ENCODE measurements at places on chromosomes 12 and 14.
A peak's percentile ranks its signal among the peaks of the same experiment; 100 is the strongest.

DNA sequence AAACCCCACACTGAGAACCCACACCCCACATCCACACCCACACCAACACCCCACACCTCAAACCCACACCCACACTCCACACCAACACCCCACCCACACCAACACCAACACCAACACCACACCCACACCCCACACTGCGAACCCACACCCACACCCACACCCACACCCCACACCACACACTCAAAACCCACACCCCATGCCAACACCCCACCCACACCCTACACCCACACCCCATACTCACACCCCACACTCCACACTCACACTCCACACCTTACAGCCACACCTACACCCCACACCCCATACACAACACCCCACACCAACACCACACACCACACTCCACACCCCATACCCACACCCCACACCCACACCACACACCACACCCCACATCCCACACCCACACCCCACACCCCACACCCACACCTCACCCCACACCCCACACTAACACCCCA lies 38.0 kb downstream of the TMEM120B start:
- DNase-seq, result no peak

- DNase-seq, result no peak
These were observed 316.2 kb downstream of the PAWR start for GRCh38 chr12:79374545-79374944.

DNA sequence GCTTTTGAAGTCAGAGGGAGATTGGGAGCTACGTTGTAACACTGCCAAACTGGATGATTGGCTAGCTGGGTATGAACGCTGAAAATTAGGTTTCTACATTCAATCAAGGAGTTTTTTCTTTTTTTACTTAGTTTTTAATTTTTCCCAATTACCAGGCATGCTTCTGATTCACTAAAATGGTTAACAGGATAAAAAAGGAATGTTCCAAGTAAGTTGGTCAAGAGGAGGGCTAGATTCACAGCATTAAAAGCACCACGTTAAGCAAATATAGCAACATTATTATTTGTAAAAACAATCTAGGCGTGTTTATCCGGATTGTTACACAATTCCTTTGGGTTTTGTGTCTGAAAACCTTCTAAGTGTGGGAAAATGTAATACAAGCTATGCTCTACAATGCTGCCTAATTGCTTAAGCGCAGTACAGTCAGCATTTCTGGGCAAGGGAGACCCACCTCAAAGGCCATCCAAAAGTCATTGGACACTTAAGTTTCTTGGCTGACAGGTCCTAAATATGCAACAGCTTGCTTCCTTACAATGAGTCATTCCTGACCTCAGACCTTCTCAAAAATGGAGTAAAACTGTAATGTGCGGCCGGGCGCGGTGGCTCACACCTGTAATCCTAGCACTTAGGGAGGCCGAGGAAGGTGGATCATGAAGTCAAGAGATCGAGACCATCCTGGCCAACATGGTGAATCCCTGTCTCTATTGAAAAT lies 1.2 kb downstream of the RPLP0 start:
- DNase-seq, result no peak

DNA sequence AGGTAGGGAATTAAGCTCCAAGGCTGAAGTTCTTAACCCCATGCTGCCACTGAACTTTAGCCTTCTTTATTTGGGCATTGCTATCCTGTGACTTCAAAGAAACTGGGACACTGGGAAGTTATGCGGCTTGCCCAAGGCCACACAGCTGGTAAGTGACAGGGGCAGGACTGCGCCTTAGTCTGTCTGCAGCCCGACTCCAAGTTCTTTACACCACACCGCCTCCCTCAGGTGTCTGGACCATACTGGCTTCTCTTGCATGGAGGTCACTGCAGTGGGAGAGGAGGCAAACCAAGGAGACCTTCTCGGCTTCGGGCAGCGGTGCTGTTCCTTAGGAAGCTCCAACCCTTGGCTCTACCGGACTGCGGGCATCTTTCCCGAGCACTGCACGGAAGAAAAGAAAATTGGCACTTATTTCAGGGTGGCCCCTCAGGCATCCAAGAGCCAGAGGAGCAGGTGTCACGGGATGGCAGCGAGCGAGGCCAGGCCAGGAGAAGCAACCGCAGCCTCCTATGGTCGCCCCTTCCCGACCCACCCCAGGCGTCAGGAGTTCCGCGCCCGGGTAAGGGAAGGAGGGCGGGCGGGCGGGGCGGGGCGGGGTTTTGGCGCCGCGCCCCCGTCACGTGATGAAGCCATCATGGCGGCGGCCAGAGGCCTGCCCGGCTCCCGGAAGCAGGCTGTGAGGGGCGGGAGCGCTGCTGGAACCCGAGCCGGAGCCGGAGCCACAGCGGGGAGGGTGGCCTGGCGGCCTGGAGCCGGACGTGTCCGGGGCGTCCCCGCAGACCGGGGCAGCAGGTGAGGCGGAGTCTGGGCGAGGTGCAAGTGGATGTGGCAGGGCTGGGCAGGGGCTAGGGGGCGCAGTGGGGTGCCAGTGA lies 16.4 kb upstream of the ESPL1 start:
- DNase-seq, result peak; percentile 58

DNA sequence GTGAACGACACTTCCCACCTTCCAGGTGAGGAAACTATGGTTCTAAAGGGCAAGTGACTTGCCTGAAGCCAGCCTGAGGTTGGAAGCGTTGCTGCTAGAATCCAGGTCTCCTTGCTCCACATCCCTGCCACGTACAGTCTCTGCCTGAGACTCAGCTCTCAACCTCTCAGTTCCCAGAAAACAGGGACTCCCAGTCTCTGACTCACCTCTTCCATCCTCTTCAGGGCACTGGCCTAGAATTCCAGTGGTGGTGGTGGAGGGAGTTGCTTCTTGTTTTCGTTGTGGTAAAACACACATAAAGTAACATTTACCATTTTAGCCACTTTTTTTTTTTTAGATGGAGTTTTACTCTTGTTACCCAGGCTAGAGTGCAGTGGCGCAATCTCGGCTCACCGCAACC lies 7.3 kb downstream of the GPR68 start:
- no peak for DNase-seq

GRCh38 chr14:92684801-92685560 lies 63.4 kb downstream of the LGMN start:
- no peak for DNase-seq

GRCh38 chr12:14873440-14874185 lies 12.0 kb downstream of the MGP start:
- no peak for DNase-seq

- no peak for DNase-seq
These were observed 200.3 kb downstream of the DPY19L2 start for GRCh38 chr12:63467951-63468350.

- no peak for DNase-seq
These were observed 18.1 kb downstream of the CDKN1B start for GRCh38 chr12:12735301-12735700.

DNA sequence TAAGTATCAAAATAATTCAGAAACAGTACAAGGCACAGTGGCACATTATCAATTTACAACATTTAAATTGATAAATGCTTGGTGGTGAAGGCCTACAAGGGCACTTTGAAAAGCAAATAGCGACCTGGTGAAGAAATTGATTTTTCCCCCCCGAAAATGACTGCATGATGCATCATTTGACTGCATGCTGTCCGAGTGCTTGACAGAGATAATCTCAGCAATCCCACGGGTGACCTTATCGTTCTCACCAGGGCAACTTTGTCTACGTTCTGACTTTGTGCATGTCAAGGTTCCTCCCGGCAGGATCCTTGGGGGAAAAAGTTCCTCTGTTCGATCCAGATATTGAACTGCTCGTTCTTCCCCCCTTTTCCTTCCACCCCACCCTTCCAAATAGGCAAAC lies 384.8 kb downstream of the EGLN3 start:
- DNase-seq, result no peak

DNA sequence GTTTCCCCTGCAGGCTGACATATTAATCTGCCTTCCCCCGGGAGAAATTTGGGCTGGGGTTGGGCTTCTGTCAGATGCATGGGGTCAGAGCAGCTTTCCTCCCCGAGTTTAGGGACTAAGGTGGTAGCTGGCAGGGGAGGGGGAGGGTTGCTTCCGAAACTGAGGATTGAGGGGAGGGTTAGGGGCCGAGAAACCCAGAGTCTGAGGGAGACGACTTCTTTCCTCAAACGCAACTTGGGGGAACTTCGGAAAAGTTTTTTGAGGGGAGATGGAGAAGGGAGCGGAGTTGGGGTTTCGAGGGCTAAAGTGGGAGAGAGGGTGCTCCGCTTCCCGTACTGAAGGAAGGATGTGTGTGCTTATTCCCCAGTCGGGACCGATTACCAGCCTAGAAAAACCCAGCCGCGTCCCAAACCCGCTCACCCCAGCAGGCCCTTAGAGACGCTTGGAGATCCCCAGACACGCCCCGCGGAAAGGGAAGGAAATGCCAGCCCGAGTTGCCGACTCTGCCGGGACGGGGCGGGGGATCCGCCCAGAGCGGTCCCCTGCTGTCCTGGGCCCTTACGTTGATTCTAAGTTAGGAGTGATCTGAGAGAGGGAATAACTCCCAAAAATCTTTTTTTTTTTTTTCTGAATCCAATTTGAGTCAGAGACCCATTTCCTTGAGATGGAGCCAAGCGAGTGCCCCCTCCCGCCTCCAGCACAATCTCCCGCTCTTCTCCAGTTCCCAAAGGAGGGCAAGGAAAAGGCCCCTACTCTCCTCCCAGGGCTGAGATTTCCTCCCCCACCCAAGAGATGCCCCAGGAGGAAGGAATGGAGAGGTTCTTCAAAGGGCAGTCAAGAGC lies 61.9 kb downstream of the SMUG1 start:
- DNase-seq, result no peak

GRCh38 chr12:92601680-92602079 lies 101.1 kb upstream of the PLEKHG7 start:
- no peak for DNase-seq

DNA sequence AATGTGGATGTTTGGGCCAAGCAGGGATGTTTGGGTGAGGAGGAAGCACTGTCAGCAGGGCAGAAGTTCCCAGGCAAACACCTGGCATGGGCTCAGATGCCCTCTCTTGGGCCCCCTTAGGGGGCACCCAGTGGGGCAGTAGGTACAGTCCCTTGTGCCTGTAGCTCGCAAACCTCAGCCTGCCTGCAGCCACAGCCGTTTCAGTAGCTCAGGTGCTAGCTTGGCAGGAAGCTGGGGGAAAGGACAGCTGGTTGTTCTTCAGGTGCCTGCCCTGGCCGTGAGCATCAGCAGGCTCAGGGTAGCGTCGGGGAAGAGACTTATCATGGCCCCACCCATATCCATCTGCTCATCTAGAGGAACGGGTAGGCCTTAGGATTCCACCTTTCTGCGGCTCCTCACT lies 67.5 kb downstream of the B4GALNT3 start:
- no peak for DNase-seq

DNA sequence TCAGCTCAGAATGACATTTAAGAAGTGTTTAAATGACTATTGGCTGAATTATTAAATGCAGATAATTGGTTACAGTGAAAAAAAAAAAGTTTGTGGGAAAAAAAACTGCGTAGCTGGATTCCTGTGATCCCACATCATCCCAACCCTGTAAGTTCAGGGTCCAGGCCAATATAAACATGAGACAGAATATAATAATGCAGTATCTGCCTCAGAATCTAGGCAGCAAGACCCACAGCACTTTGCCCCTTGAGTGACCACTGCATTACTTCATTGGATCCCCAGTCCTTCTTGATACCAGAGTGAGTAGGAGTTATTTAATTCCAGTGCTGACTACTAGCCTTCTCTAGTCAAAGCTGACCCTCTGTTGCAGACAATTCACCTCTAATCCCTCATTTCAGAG lies 272.6 kb downstream of the CCER1 start:
- DNase-seq, result no peak

- no peak for DNase-seq
These were observed 398.9 kb upstream of the MIS18BP1 start for GRCh38 chr14:45651890-45652289.

DNA sequence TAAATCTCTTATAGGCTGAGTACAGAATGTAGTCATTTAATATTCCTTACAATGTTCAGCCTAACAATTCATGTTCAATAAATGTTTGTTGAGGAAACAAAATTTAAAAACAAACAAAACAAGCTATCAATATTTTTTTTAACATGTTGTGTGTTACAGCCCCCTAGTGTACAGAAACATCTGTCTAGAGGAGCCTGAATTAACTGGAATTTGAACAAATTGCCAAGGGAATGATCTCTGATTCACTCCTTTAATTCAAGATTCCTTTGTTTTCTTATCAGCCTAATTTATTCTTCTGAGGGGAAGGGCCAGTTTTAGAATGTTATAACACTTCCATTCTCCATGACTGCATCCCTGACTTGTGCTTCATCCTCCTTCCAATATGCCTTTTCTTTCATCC lies 127.2 kb downstream of the CMAS start:
- DNase-seq, result no peak

DNA sequence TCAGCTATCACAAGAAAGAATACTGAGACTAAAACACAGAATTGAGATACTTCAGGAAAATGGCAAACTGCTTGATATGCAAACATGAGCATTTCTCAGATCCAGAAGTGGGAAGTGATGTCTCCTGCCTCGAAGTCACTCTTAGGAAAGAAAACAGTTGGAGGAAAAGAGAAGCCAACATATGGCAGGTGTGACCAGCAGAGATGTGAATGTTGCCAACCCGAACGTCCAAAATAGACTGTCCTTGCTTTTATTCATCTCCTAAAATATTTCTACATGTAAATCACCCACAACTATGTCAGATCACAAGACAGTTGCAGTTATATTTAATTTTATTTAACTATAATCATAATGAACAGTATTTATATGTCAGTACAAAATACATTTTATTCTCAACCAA lies 687.6 kb downstream of the GALC start:
- DNase-seq, result no peak

DNA sequence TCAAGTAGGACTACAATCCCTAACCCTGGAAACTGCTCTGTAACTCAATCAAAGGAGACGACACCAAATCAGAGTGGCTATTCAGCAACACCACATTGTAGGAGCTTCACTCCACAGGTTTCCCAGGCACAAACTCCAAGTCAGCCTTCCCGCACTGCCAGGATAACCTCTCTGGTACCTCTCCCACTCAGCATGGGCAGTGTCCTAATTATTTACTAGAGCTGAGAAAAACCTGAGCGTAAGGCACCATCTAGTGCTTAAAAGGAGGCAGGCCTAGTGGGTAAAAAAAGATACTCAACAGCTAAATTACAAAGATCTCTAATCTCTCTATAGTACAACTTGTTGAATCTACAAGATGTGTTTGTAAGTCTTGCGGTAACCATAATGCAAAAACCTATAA lies 36.1 kb downstream of the PARP11 start:
- DNase-seq, result no peak

DNA sequence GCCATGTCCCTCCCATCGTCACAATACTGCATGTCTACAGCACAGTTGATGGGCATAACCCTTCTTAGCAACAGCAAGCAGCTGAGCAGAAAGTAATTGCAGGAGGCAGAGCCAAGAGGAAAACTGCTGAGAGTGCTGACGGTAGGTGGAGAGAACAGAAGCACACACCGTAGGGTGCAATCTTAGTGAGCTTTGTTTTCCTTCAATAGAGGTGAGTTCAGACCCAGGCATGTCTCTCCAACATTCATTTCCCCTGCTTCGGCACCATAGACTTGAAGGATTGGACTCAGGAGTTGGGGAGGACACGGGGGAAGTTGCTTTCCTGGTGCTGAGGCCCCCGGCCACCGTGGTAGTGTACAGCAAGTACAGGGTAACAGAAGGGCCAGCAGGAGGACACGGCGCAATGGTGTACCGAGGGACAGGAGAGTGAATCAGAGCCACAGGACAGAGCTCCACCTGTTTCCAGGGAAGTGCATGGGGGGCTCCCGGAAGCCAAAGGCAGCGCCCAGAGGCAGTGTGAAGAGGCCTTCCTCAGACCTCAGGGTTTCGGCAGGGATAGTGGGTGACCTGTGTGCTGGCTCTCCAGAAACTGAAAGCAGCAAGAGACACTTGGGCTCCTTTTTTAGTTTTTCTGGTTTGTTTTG lies 36.3 kb upstream of the SINHCAF start:
- no peak for DNase-seq

- DNase-seq, result no peak
These were observed 8.3 kb upstream of the GPR162 start for GRCh38 chr12:6813363-6813762.
